SJCRH30 (cell line): ENCODE measurements at places on chromosomes 5 and 9.

DNA sequence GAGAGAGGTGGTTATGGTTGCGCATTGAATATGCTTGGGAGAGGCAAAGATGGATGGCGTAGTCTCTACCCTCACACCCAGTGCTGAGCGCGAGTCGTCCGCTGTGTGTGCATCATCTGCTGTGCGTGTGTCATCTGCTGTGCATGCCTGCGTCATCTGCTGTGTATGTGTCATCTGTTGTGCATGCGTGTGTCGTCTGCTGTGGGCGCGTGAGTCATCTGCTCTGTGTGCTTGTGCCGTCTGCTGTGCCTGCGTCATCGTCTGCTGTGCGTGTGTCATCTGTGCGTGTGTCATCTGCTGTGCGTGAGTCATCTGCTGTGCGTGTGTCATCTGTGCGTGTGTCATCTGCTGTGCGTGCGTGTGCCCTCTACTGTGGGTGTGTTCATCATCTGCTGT is 68.0 kb upstream of the IRX4 start:
- DNase-seq = no peak

DNA sequence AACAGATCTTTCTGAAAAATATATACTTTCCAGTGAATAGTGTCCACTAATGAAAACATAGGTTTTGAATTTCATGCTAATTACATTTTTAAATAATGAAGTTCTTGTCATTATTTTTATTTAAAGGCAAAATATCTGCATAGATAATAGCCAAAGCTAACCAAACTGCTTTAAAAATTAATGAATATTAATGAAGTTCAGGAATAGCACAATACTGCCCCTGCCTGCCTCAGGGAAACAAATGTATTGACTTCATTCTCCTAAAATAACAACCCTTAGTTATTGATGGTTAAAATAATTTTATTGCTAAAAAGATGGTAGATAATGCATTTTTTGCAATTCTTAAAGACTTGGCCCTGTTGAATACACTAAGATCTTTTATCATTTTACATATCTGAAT is 103.6 kb upstream of the SSBP2 start:
- no peak for DNase-seq

DNA sequence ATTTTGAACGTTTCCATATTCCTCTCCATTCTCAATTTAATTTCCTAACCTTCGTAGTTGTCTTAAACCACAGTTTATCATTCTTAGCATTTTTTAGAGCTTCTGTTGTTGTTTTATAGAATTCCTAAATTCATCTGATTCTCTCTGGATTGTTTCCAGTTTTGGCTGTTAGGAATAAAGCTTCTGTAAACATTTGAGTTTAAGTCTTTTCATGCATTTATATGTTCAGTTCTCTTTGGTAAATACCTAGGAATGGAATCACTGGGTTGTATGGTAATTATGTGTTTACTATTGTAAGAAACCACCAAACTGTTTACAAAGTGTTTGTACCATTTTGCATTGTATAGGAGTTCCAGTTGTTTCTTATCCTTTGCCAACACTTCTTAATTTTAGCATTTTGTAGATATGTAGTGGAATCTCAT is 29.7 kb downstream of the GPR21 start:
- peak; percentile 24 for DNase-seq

DNA sequence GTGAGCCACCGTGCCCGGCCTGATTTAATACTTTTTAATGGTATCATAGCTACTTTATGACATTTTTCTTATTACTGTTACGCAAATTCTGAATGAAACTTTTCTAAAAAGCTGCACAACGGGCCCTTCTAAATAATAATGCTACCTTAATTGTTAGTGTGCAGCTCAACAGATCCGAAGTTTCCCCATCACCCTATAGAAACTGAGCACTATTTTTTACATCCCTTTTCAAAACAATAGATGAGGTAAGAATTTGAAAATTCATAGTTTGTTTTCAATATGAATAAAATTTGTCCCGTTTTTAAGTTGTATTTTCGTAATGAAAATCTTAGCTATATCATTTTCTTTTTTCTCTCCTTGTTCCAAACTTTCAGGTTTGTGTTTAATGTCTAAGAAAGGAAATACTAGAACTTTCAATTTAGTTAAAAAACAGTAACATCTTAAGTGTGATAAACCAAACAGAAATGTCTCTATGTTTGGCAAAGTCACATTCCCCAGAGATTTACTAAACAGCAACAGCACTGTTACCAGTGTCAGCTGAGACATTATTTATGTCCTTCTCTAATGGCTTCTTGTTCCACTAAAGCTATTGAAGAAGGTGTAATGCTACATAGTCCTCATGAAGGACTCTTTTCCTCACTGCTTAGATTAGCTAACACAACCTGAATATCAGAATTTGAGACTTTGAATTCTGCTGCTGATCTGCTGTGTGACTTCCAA is 22.9 kb downstream of the KIF2A start:
- no peak for DNase-seq

GRCh38 chr9:7081065-7081600 is 323.4 kb downstream of the KDM4C start:
- no peak for DNase-seq

DNA sequence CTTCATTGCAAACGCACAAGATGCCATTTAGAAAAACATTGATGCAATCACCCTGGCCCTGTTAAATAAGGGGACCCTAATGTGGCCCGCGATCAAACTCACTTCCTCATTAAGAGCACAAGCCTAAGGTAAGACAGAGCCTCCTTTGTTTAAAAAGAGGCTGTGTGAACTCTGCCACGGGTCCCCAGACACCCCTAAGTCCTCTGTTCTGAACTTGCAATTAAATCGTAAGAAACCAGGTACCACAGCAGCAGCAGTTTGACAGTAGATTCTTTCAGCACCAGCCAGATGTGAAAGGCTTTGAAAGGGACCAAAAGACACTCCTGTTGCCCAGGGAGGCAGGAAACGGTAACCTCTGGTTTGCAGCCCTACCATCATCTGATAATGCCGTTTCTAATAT is 346.3 kb downstream of the TMEM167A start:
- DNase-seq = peak; percentile 34

DNA sequence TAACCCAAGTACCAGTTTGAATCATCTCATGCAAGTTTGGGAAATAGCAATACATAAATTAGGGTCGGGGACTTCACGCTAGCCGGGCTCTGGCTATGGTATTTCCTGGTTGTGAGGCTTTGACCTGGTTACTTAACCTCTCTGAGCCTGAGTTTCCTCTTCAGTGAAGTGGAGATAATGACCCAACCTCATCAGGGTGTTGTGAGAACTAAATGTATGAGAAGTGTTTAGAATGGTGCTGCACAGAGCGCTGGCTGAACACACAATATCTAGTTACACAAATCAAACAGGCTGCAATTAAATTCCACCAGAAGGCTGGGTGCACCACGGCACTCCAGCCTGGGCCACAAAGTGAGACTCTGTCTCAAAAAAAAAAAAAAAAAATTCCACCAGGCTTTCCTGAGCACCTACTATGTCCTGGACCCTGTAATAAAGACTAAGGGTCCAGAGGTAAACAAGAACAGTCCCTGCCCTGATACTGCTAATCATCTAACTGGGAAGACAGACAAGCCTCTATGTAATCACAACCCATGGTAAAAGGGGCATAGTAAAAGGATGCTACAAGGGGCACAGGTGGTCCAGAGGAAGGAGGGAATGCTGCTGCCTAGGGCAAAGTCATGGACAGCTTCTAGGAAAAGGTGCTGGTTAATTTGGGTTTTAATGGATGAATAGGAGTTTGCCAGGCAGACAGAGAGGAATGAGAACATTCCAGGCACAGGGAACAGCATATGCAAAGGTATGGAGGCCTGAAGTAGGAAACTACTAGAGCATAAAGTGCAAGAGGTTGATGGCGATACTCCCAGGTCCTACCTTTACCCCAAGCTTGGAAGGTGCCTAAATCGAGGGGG is 27.7 kb downstream of the DUSP1 start:
- no peak for DNase-seq

DNA sequence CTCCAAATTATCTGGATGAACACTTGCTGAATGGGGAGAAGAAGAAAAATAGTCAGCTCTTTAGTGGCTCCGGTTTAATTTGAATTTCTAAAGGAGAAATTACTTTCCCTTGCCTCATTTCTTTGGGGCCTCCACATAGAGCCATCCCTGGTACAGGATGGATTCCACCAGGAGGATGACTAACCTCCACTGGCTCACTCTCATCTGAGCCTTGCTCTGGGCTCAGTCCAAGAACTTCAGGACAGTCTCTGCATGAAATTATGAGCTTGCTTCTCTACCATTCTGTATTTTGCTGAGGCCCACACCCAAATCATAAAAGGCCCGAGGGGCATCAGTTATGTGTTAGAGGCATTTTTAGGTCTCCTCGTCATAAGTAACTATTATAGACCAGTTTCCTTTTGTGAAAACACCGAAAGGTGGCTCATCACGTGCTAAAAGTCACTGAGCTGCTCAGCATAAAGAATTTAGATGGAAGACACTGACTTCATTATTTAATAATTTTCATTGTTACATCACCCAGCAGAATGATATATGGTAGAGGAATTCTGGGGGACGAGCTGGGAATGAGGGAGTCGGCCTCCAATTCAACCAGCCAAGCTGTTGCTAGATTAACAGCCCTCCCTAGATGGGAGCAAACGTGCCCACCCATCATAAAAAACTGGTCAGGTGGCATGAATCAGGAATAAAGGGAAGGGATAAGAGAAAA is 222.1 kb downstream of the TARS1 start:
- no peak for DNase-seq

DNA sequence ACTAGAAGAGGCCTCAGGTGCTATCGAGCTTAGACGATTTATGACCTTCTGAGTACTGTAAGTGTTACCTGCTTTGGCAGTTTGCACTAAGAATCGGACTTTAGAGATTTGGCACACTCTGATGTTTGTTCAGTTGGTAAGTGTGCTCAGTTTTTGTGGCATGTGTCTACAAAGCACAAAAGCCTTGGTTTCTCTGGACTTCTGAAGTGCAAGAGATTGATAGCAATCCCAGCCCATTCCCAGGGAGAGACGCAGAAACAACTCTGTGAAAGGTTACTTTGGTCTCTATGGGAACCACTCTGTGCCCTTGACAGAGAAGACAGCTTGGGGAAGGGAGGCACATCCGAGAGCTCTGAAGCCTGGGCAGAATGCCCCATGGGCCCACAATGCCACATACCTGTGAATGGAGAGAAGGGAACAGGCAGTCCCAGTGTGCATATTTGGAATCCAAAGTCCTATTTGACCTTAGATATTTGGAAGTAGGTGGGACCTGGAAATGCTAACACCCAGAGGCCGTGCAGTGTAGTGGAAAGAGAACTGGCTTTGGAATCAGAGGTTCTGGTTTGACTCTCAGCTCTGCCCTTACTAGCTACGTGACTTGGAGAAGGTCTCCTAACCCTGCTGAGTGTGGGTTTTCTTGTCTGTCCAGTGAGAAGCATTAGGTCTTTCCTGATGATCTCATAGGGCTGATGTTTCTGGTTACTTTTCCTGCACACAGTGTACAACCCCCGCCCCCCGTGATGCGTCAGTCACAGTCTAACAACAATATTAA is 194.3 kb upstream of the VLDLR start:
- no peak for DNase-seq

DNA sequence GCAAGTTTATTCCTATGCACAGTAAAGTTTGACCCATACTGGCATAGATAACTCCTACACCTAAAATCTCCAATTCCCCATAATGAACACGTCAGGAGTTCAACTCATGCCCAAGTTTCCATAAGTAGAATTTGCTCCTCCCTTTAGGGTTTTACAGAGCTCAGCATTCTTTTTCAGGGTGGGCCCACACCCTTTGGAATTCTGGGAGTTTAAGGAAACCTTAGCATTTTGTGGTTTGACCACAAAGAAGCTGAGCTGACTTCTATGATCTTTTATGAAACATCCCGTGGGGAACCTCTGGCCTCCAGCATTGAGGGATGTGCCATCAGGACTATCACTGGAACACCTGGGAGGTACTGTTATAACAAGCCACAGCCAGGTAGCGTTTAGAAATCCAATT is 220.6 kb upstream of the MAP3K1 start:
- DNase-seq = no peak

DNA sequence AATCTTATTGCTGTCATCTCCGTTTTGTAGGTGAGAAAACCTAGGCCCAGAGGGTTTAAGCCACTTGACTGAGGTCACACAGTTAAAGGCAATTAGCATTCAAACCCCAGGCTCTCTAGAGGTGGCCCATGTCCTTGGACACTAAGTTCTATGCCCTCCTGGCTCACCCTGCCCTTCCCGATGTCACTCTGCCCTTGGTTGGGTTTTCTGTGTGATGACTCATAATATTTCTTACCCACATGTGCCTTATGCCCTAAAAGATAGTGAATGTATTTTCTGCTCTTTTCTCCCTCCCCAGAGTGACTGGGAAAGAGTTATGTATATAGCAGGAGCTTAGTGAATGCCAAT is 174.5 kb upstream of the PITX1 start:
- DNase-seq = no peak

GRCh38 chr5:88952344-88952743 is 69.4 kb upstream of the MEF2C start:
- DNase-seq = peak; percentile 83

GRCh38 chr5:61389609-61390008 is 57.6 kb downstream of the ZSWIM6 start:
- no peak for DNase-seq
